T-helper 1 cell (primary cell): ENCODE measurements at places on chromosomes 7 and 10.
A peak's percentile ranks its signal among the peaks of the same experiment; 100 is the strongest.

GRCh38 chr7:75652788-75653187 is 86.0 kb downstream of the HIP1 start:
- DNase-seq: no peak

GRCh38 chr7:64774204-64774842 is 19.9 kb upstream of the ZNF138 start:
- DNase-seq: no peak

GRCh38 chr10:27241010-27241651 is 534 bp upstream of the ACBD5 start:
- no peak for DNase-seq

DNA sequence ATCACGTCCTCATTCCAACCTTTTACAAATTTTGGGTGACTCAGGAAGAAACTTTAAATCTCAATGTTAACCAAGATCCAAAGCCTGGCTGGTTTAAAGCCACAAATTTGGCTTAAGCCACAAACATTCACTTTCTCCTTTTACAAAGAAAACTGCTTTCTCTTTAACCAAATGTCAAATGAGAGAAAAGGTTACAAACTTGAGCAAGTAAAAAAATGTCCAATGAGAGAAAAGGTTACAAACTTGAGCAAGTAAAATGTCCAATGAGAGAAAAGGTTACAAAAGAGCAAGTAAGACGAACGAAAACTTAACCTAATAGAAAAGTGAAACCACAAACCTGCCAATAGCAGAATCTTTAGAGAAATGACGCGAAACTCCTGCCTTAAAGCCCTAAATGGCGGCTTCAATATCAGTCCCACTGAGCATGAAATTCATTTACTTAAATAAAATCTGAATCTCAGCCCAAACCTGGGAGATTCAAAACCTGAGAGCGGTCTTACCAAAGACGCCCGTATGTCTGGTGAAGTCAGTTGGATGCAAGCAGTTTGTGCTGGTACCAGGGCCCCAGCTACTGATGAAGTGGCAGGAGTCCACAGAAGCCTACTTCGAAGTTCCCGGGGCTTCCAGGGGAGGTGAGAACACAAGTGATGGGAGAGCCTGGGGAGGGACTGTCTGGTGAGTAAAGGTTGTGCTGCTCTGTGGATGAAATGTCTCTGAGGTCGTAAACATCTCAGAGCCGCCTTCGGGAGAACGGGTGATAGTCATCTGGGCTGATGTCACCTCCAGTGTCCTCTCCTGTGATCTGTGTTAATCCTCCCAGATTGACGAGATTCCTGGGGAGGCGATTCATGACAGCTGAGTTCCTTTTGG is 74.6 kb downstream of the PAXIP1 start:
- peak; percentile 35 for DNase-seq

GRCh38 chr10:6406220-6407033 is 173.6 kb downstream of the PRKCQ start:
- peak; percentile 11 for DNase-seq

DNA sequence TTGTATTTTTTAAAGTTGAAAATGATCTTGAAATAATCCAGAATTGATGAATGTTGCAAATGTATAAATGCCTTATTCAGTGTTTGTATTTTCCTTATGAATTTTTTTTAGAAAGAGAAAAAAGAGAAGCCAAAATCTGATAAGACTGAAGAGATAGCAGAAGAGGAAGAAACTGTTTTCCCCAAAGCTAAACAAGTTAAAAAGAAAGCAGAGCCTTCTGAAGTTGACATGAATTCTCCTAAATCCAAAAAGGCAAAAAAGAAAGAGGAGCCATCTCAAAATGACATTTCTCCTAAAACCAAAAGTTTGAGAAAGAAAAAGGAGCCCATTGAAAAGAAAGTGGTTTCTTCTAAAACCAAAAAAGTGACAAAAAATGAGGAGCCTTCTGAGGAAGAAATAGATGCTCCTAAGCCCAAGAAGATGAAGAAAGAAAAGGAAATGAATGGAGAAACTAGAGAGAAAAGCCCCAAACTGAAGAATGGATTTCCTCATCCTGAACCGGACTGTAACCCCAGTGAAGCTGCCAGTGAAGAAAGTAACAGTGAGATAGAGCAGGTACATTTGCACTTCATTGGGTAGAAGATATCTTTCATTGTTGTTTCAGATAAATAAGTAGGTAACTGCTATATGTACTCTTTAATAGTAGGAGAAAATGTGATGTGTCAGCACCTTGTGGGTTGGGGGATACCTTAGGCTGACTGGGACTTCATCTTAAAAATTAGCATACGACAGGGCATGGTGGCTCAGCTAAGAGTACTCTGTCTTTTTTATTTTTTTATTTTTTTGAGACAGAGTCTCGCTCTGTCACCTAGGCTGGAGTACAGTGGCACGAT is 3.9 kb downstream of the DDX21 start:
- no peak for DNase-seq

- DNase-seq: peak; percentile 21
Measured at GRCh38 chr10:116849248-116850057, at the start of gene ENO4. TSS of gene ENO4 (plus strand) at chr10:116849499. CDS start at chr10:116849567, 68 bp downstream.

GRCh38 chr7:30908681-30909080 is 3.0 kb upstream of the AQP1 start:
- no peak for DNase-seq

DNA sequence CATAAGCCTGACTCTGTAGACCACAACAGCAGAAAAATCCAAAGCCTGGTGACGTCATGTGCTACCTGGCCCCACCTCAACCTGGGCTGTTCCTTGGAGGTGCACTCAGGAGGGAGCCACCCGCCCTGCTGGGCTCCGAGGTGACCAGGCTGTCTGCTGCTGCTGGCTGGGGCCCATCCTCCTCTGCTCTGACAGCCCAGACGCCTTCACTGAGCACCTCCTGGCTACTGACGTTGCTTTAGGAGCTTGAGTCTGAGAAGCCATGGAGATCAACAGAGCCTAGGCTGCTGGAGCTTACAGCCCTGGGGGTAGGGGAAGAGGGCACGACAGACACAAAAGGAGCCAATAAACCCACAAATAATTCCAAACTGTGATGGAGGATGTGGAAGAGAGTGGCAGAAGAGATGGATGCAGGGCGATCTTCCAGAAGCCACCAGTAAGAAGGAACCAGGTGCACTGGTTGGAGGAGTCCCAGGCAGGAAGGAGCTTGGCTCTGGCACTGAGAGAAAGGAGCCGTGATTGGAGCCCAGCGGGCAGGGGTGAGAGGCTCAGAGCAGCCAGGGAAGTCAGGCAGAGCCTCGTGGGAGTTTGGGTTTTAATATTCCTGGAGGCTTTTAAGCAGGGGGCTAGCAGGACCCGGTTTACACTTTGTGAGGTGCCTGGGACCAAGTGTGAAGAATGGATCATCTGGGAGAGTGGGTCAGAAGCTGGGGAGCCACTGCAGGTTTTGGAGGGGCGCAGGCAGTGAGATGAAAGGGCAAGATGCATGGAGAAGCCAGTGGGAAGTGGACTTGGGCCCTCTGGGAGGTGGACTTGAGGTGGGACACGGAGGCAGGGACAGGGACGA is 1.7 kb upstream of the PTPRE start:
- no peak for DNase-seq

- DNase-seq: no peak
Measured at GRCh38 chr7:81081616-81082015, 162.8 kb upstream of the SEMA3C start.

- DNase-seq: no peak
Measured at GRCh38 chr10:70629338-70629737, 26.8 kb upstream of the PRF1 start.

DNA sequence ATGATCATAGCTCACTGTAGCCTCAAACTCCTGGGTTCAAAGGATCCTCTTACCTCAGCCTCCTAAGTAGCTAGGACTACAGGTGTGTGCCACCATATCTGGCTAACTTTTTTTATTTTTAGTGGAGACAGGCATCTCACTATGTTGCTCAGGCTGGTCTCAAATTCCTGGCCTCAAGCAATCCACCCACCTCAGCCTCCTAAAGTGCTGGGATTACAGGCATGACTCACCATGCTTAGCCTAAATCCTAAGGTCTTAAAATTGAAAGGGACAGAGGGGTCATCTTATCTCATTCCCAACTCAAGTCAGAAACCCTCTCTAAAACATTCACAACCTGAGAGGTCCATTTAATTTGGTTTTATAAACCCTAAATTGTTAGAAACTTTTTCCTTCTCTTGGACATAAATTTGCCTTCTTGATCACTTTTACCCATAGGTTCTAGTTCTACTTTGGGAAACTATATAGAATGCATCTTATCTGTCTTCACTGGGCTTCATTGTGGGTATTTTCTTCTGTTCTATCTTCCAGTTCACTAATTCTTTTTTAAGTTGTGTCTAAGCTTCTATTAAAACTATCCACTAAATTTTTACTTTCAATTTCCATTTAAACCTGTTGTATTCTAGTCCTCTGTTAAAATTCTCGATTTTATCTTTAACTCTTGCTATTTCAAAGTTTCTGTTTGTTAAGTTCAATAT is 183.4 kb upstream of the KAT6B start:
- no peak for DNase-seq

GRCh38 chr7:106281127-106281526 is 3.7 kb downstream of the NAMPT start:
- DNase-seq: no peak

- no peak for DNase-seq
Measured at GRCh38 chr7:101488826-101489572, 126.3 kb downstream of the COL26A1 start.

DNA sequence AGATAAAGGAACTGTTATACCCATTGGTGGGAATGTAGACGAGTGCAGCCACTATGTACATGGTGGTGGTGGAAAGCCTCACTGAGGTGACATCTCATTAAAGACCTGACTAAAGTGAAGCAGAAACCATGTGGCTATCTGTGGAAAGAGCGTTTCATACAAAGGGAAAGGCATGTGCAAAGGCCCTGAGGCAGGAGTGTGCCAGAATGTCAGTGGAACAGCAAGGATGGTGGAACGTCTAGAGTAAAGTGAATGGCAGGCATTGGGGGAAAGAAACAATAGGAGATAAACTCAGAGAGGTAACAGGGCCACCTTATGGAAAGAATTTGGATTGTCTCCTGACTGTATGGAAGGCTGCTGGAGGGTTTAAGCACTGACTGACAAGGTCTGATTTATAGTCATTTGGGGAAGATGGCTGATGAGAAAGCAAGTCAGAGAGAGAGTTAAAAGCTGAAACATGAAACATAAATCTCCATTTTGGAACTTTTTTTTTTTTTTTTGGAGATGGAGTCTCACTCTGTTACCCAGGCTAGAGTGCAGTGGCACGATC is 245.7 kb downstream of the STK31 start:
- DNase-seq: no peak

GRCh38 chr10:96646751-96647166 is 59.9 kb upstream of the TM9SF3 start:
- no peak for DNase-seq

DNA sequence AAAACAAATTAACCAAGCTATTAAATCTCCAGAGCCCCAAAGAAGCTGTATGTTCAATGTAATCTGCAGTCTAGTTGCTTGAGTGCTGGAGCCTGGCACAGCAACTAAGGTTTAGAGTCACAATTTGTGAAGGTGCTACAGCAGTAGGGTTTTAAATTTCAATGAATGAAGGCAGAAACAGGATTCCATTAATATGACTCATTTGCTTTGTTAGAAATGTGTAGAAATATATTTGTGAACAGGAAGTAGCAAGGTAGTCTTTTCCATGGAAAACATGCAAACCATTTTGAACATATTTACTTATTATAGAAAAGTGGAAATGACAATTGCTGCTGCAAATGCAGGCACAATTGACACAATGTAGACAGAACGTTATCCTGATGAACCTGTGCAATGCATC is 149.0 kb upstream of the STEAP4 start:
- DNase-seq: no peak

GRCh38 chr10:130989670-130990232 is 321.8 kb downstream of the TCERG1L start:
- no peak for DNase-seq

- DNase-seq: no peak
Measured at GRCh38 chr10:69902835-69903535, 101.3 kb downstream of the COL13A1 start.

GRCh38 chr10:110893559-110894179 is 21.9 kb downstream of the PDCD4 start:
- DNase-seq: no peak

DNA sequence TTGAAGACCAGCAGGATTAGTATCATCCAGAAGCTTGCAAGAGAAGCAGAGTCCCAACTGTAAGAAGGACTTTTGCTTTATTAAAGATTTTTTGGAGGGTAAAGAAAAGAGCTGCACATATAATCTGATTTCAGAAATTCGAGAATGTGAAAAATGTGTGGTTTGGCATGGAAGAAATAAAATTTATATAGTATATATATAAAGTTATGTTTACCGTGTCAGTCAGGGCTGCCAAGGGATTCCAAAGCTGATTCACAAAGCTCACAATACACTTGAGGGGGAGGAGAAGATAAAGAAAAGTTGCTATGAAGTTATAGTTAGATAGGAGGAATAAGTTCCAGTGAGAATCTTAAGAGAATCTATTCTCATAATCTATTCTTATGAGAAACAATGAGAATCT is 231.8 kb upstream of the CACNA2D1 start:
- no peak for DNase-seq

- DNase-seq: no peak
Measured at GRCh38 chr10:23326544-23327307, 17.9 kb downstream of the C10orf67 start.

- DNase-seq: no peak
Measured at GRCh38 chr7:22082553-22082885, 136.8 kb upstream of the CDCA7L start.

DNA sequence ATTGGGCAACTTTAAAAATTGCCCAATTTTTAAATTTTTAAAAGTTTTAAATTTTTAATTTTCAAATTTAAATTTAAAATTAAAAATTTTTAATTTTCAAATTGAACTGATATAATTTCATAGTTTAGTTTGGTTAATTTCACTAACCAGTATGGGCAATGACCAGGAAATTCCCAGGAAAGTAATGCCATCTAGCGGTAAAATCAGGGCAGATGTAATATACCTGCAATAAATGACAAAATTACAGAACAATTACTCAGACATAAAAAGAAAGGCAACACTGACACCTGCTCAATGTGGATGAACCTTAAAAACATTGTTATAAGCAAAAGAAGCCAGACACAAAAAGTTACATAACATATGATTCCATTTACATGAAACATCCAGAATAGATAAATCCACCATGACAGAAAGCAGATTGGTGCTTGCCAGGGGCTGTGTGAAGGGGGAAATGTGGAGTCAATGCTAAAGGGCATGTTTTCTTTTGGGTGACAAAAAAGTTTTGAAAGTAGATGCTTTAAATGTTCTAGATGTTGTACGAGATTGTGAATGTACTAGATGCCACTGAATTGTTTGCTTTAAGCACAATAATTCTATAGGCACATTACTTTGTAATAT is 28.6 kb upstream of the SLC16A12 start:
- DNase-seq: peak; percentile 15

- no peak for DNase-seq
Measured at GRCh38 chr7:77222819-77223218, 23.2 kb upstream of the FGL2 start.
